Testis (tissue), 5 donors: ENCODE measurements at places on chromosomes 5 and 9.

DNA sequence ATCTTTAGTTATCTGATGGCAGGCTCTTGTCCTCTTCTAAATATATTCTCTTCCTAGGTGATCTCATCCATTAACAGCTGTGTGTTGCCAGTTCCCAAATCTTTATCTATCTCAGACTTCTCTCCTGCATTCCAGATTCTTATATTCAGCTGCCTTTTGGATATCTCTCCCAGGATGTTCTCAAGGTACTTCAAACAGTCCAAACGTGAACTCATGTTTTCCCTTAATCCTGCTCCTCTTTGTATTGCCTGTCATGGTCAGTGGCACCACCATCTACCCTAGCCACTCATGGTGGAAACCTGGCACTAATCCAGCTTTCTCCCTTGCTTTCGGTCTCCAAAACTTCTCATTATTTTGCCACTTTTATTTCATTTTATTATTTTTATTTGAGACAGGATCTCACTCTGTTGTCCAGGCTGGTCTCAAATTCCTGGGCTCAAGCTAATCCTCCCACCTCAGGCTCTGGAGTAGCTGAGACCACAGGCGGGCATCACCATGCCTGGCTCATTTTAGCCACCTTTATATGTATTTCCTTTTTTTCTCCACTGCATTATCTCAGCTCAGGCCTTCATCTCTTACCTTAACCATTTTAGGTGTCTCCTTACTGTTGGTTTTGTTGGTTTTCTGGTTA, 3.8 kb downstream of the ZFYVE16 start:
- no peak for DNase-seq

GRCh38 chr5:60830581-60831127, 13.4 kb downstream of the ELOVL7 start:
- no peak for DNase-seq

DNA sequence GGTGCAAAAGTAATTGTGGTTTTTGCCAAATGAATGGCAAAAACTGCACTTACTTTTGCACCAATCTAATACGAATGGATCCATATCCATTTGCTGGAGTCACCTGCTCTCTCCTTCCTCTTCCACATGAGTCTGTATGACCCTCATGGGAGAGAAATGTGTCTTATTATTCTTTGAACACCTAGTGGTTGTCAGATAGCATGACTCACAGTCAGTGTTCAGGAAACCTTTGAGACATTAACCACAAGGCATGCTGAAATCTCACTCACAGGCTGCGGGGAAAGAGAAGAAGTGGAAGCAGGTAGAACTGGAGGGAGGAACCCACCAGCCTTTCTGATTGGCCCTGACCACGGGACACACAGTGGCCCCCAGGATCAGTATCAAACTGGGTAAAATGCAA, 222.8 kb upstream of the KLF4 start:
- no peak for DNase-seq

GRCh38 chr9:131446276-131446675, 52.4 kb downstream of the PRRC2B start:
- DNase-seq = no peak

DNA sequence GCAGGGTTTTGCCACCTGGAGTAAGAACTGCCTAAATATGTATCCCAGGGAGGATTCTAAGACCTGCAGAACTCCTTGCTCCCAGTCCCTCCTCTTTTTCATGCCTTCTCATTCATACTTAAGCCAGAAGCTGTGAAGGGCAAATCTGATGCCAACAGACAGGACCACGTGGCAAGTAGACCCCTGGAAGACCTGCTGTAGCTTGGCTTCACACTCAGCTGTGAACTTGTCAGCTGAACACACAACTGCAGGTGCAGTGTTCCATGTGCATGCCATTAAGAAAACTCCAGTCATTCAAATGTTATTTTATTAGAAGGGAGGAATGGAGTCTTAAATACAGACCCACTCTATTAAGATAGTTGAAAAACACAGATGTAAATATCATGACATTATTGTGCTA, 79.3 kb upstream of the AGXT2 start:
- DNase-seq = no peak
